HS-5 (cell line): ENCODE measurements at places on chromosomes 1 and 21.
A peak's percentile ranks its signal among the peaks of the same experiment; 100 is the strongest.

DNA sequence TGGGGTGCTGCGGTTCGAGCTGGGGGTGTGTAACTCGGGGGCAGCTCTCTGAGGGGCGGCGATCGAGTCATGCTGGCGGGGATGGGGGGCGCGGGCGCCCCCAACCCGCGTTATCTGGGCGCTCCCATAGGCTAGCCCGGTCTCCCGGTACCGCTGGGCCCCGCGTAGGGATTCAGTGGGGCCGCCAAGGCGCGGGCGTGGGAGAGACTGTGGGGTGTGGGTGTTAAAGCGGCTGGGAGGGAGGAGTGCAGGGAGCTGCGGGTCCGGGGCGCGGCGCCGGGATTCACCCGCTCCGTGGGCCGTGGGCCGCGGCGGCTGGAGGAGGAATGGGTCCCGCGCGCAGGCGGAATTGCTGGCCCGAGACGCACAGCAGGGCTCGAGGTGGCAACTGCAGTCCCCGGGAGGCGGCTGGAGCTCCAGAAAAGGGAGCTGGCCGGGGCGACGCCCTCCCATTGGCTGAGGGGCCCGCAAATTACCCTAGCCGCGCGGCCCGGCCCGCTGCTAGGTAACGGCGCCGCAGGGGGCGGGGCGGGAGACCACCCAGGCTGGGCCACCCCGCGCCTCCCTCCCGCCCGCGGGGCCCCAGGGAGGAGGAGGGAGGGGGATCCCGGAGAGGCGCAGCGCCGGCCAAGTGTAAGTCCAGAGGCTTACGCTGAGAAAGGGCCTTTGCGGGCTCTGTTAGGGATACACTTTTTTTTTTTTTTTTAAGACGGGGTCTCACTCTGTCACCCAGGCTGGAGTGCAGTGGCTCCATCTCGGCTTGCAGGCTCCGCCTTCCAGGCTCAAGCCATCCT, at the start of gene PTCH2:
Gene PTCH2 (minus strand): TSS at position 392 of the 794 bp plus-strand sequence. CDS start 321 bp downstream, at position 71.
- DNase-seq, result no peak

DNA sequence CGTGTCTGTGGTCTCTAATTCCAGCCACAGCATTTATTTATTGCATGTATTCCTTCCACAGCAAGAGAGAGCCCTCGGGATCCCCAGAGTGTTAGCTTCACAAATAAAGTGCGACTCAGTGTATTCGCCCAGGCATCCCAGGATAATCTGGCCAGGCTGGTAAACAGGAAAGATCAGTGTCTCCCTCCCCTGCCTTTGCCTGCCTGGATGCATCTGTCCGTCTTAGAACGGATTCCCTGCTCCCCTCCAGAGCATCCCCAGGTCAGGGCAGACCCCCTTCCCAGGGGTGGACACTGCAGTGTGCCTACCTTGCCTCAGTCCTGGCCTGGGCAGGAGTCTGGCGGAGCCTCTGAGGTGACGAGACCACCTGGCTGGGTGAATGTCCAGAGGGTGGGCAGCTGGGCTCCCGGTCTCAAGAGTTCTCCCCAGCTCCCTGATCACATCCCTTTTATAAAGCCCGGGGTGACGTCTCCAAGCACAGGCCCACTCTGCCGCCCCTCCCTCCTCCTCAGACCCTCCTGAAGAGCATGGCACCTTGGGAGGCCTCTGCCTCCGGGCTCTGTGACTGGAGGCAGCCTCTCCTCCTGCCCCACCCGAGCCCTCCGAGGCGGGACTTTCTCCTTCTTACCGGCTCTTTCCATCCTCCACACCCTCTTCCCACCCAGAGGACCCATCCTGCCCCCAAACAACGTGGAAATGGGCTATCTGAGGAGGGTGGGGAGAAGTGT, at the start of gene KISS1:
Gene KISS1 (minus strand): TSS at position 424 of the 728 bp plus-strand sequence. CDS start 3,615 bp downstream, outside the sequence.
- no peak for DNase-seq

DNA sequence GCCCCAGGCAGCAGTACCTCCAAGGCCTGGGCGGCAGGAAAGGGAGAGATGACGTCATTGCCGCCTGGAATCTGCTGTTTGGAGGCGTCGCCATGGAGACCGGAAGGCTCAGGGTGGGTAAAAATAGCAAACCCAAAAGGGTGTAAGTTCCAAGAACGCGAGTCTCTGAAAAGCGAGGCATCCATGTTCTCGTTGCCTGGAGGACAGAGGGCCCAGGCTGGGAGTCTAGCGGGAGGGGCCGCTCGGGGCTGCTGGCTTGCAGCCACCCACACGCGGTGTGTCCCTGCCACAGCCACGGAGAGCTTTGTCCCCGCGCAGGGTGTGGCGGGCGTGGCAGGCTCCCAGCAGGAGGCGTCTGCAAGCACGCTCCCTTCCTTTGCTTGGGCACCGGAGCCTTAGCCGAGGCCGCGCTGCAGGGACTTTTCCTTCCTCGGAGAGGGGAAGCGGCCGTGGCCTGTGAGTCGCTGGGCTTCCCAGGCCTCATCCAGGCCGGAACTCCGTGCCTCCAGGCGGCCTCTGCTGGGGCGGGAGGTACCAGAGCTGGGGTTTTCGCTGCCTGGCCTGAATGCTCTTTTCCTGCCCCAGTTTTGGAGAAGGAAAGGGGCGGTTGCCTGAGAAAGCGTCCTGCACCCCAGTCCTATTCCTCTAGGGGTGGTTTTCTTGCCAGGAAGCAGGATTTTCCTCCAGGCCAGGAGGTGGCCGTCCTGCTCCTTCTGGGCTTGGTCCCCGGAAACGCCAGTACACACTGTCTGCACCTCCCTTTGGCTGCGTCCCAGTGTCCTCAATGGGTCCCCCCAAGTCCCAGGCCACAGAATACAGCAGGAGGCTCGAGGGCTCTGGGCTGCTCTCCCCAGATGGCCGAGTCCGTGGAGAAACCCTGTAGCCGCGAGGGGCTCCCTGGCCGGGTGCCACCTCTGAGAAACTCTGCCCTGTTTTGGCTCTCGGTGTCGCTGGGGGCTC, 15.3 kb upstream of the SKI start:
- peak; percentile 86 for DNase-seq

- no peak for DNase-seq
Observed at GRCh38 chr1:36824390-36824861, 209.9 kb downstream of the GRIK3 start.

DNA sequence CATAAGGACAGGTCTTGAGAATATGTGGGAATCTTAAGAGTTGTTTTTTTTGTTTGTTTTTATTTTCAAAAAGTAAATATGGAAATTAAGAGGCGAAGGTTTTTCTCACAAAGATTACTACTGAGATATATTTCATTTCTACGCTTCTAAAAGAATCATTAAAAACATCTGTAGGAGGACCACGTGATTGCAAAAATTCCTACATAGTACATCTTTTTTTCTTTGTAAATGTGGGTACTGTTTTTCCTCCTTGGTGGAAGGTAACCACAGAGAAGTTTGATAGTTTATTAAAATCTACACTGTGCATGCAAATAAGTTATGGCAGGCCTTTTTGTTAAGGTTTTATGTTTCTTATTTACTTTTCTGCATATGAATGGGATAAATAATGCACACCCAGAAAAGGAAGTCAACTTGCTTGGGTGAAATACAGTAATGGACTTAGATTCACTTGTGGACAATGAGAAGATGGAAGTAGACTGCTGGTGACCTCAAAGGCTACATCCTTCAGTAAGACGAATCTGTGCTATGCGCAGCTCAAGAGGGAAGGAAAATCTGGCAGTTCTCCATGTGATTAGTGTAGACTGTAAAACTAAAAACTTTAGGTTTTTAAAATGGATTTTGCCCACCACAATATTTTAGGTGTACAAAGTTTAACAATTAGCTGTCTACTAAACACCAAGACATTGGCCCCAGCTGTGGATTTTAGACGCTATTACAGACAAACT, 2.0 kb downstream of the AK5 start:
- no peak for DNase-seq

DNA sequence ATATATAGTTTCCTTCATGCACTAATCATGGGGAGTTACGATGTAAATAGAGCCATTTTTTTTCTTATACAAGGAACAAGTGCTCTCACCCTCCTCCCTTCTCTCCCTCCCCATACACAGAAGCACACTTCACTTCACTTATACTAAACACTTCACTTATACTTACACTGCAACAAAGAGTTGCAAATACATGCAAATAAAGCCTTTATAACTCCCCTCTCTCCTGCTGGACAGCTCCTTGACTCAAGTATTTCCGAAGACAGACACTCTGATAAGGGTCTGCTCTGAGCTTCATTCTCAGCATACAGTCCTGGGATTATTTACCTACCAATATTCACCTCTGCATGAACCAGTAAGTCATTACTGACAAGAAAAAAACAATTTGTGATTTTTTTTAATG, 35.6 kb upstream of the ERG start:
- DNase-seq, result no peak

GRCh38 chr1:20152599-20152930, 13.4 kb downstream of the PLA2G2F start:
- no peak for DNase-seq

DNA sequence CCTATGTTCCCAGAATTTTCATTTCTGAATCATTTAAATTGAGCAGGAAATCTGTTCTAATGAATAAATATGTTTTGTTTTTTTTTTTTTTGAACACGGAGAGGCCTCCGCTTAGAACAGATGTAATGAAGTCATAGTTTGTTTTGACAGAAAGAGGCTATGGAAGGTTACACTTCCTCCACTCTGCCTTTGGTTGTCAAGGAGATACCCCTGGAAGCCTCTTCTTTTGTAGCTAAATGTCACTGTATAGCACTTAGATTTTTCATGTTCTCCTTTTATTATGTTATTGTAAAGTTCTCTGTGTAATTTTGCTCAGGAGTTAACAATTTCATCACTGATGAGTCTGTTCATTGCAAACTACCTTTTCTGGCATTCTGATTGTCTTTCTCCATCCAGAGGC, 22.7 kb upstream of the GNG12 start:
- DNase-seq, result no peak

GRCh38 chr1:31637915-31638673, 6.6 kb downstream of the PEF1 start:
- DNase-seq, result no peak

- DNase-seq, result no peak
Observed at GRCh38 chr1:6488602-6489382, 2.7 kb downstream of the PLEKHG5 start.

DNA sequence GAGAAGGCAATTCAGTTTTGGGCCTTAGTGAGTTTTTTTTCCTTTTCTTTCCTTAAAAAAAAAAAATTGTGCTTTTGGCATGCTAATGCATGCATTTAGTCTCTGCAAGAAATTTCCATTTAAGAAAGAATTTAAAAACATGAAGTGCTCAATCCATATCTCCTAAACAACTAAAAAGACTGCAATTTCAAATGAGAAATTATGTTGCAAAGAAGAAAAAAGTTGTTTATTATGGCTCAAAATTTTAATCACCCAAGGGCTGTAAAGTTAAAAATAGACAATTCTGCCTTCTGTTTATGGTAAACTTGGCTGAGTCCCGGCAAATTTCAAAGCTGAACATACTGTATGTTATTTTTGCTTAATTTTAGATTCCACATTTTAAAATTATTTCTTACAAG, 59.7 kb downstream of the NFIA start:
- DNase-seq, result no peak

DNA sequence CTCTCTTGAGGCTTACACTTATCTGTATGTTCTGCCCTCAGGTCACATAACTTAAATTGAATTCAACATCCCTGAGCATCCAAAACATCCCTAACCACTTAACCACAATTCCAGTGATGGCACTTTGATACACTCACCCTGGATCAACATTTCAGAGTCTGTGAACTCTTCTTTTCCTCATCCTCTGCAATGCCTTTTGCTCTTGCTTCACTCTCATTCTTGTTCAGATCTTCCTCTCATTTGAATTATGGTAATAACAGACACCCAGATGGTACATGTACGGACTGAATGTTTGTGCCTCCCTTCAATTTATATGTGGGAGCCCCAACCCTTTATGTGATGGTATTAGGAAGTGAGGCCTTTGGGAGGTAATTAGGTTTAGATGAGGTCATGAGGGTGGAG, 33.4 kb downstream of the PTGER3 start:
- DNase-seq, result no peak

DNA sequence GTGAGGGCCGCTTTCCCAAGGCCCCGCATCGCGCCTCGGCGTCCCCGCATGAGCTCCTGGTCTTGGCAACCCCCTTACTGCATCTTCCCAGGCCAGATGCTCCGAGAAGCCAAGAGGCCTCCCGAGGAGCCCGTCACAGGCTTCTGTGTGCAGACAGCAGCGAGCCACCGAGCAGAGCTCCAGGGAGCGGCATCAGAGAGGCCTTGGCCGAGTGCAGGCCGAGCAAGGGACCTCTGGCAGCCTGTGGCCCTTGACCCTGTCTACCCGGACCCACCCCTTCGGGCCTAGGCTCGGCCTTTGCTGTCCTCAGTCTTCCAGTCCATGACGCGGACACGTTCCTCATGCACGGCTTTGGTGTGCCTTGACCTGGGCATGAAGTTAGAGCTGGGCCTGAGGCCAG, 63.5 kb downstream of the MORN1 start:
- no peak for DNase-seq

DNA sequence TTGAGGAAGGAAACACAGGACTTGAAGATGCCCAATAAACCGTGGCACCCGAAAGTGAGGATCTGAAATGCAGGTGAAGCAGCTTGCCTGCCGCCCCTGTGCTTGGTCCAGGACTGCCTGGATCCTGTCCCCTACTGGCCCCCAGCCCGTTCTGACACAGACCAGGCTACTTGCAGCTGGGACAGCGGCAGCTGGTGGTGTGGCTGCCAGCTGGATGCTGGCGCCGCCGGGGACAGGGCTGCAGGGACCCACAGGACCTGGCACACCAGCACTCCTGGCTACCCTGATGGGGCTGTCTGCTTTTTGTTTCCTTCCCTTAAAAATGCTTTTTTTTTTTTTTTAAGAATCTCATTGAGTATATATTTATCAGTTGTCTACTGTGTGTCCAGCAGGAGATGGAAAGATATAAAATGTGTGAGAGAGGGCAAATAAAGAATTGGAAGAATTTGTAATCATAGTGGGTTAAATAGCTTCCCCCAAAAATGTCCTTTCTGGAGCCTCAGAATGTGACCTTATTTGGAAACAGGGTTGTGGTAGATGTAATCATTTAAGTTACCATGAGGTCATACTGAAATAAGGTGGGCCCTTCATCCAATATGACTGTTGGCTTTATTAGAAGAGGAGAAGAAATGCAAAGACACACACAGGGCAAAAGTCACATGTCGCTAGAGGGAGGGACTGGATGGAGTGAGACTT, 165.6 kb downstream of the DSCAM start:
- no peak for DNase-seq

DNA sequence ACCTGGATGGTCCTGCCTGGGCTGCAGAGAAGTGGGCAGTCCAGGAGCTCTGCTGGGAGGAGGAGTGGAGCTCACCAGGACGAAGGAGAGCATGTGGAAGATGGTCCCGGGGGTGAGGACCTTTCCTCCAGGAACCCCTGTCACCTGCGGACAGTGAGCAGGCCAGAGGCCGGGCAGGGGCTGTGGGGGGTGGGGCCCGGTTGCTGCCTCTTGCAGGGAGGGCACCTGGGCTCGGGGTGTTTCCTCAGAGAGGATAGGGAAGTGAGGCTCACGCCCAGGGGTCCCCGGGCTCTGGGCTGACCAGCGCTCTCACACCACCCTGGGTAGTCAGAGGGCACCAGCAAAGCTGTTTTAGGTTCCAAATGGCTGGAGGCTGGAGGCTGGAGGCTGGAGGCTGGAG, 22.7 kb upstream of the PEX10 start:
- no peak for DNase-seq

DNA sequence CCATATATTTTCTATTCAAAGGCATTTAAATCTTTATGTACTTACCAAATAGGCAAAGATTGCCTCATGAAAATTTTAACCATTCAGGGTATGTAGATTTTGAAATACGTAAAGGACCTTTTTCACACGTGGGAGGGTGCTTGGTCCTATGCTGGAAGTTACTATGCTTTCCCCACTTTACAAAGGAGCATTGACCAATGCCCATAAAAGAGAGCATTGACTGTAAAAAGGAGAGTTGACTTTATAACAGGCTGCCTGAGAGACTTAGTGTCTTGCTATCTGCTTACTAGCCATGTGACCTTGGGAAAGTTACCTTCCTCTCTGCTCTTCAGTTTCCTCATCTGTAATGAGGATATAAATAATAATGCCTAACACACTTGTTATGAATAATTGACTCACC, 346.5 kb downstream of the USH2A start:
- DNase-seq, result no peak
